ENCODE measurements at places on chromosomes 16 and 17. TPM values are rescaled to one million over a fixed set of nuclear protein-coding genes. Genes with fewer than 3 reads are reported as not detected.

OR2C1 gene
- total RNA-seq = not detected

SLC4A1 gene
- 2.1 TPM for total RNA-seq

GGT6 gene
- 16.8 TPM for total RNA-seq

DNA sequence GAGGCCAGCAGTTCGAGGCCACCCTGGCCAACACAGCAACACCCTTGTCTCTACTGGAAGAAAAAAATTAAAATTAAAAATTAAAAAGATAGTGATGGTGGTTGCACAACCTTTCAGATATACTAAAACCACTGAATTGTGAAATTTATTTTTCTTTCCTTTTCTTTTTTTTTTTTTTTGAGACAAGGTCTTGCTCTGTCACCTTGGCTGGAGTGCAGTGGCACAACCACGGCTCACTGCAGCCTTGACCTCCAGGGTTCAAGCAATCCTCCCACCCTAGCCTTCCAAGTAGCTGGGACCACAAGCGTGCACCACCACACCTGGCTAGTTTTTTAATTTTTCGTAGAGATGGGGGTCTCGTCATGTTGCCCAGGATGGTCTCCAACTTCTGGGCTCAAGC, 254.4 kb downstream of the SLC39A11 start:
- DNase-seq = no peak

DNA sequence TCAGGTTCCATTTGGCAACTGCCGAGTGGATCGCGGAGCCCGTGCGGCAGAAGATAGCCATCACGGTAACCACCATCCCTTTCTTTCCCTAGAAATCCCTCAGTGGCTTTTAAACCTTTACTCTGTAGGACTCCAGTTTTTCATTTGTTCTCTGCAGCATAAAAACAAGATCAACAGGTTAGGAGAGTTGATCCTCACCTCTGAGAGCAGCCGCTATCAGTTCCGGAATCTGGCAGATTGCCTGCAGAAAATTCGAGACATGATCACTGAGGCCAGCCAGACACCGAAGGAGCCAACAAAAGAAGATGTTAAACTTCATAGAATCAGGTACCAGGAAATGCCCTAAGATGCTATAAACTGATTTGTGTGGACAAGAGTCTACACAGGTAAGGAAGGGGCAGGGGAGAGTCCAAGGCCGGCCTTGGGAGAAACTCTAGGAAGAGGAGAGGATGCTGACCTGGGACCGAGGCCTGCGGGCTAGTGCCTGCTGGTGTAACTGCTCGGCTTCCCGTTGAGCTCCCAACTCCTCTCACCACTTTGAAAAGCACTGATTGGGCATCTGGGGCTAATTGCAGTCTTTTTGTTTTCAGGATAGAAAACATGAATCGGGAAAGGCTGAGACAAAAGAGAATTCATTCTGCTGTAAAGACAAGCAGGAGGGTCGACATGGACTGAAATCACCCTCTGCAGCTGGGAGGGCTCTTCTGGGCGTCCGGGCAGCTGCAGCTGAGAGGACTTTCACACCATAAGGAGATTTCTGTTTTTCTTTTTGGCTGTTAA, 8.1 kb downstream of the MRPL58 start:
- DNase-seq = no peak

GRCh38 chr17:48131216-48131824, 23.8 kb downstream of the SNX11 start:
- peak; percentile 71 for DNase-seq

DNA sequence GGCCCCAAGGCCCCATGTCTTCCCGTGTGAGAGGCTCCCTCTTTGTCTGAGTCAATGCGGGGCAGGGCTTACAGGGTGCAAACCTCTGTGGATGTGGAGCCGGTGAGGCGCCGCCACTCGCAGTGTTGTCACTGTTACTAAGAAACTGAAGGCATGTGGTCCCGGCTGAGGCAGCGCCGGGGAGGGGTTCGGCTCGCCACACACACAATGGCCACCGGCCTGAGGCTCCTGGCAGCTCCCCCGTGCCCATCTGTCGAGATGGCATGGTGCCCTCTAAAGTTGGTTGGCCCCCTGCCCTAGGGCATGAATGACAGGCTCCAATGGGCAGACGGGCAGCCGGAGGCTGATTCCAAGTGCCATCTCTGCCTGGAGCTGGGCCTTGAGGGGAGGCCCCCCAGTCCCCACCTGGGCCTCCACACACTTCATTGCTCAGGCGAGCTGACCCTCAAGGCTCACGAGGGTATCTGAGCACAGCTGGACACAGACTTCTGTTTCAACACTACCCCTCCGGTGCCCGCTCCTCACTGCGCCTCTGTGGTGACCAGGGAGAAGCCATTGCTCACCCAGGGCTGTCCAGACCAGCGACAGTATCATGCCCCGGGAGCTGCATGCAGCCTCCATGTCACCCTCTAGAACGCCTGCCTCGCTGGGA, 137.2 kb downstream of the C16orf78 start:
- no peak for DNase-seq

DNA sequence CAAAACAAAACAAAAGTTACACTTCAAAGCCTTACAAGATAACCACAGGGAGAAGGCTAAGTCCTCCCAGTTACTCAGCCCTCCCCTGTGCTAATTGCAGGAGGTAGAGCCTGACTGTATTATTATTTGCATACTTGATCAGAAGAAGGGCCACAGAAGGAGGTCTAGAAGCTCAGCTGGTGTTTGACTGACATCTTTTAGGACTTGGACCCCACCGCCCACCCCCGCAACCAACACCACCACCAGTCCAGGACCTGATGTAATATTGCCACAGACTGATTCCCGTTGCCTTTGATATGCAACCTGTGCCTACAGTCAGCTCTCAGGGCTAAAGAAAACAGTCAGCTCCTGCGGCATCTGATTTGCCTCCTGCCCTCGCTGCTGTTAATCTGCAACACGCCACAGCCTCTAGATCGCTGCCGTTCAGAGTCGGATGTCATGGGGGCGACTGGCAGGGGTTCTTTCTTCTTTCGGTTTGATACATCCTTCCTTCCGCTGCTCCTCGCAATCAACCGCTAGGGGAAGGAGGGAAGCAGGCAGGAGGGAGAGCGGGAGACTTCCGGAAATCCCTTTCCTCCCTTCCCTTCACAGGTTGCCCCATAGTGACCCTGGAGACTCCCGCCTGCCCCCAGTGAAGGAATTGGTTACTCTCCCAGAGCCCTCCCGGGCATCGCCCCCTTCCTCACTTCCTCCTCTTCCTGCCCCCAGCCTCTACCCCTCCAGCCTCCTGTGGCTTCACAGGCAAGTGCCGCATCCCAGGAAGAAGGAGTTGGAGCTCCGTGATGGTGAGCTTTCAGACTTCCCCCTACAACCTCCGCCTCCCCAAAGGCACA, 90.5 kb upstream of the SOX9 start:
- DNase-seq = peak; percentile 82

GRCh38 chr17:30376621-30377452, 1.9 kb upstream of the CPD start:
- DNase-seq = peak; percentile 95

DNA sequence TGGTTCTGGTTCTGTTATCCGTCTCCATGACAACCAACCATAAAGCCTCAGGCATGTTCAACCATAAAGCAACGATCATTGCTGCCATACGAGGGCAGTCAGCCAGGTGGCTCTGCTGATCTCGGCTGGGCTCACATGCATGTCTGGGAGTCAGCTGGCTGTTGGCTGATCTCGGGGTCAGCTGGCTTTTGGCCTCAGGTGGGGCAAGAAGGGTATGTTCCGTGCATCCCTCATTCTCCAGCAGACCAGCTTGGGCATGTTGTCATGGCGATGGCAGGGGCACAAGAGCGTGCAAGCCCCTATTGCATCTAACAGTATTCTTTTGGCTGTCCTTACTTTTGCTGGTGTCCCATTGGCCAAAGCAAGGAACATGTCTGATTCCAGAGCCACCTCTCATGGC, 86.2 kb downstream of the ABCC6 start:
- no peak for DNase-seq

DNA sequence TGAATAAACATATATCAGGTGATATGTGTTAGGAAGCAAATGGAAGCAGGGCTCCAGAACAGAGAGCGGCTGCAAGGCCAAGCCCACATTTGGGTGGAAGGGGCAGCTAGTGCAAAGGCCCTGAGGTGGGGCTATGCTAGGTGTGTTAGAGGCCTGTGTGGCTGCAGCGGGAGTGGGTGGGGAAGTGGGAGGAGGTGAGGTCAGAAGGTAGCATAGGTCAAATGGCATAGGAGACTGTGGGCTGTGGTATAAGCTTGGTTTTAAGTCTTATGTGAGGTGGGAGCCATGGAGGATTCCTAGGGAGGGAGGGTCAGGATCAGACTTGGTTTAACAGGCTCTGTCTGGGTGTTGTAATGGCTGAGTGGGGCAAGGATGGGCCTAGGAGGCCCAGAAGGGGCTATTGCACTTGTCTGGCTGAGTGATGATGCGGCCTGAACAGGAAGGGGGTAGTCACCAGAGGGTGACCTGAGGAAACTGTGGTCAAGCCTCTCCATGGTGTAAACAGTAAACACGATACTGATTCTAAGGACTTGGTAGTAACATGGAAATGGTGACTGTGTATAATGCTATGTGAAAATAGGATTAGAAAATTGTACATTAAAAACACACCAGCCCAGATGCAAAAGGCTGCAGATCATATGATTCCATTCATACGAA, 31.1 kb downstream of the RAI1 start:
- DNase-seq = no peak

DNA sequence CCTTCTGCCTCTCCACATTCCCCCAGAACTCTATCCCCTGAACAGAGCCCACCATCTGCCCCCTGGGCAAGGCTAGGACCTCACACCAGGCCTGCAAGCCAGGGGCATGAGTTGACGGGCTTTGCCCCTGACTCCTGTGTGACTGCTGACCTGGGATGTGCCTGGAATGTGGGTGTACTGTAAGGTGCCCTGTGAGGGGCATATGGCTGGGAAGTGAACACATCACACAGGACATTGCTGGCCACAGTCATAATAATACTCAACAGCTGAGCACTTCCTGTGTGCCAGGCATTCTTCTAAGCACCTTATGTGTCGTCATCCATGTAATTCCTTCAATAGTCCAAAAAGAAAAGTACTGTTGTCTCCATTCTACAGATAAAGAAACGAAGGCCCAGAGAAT, 13.3 kb downstream of the CES4A start:
- no peak for DNase-seq

- no peak for DNase-seq
These were observed 2.4 kb upstream of the CAPN15 start for GRCh38 chr16:525123-525519.

DNA sequence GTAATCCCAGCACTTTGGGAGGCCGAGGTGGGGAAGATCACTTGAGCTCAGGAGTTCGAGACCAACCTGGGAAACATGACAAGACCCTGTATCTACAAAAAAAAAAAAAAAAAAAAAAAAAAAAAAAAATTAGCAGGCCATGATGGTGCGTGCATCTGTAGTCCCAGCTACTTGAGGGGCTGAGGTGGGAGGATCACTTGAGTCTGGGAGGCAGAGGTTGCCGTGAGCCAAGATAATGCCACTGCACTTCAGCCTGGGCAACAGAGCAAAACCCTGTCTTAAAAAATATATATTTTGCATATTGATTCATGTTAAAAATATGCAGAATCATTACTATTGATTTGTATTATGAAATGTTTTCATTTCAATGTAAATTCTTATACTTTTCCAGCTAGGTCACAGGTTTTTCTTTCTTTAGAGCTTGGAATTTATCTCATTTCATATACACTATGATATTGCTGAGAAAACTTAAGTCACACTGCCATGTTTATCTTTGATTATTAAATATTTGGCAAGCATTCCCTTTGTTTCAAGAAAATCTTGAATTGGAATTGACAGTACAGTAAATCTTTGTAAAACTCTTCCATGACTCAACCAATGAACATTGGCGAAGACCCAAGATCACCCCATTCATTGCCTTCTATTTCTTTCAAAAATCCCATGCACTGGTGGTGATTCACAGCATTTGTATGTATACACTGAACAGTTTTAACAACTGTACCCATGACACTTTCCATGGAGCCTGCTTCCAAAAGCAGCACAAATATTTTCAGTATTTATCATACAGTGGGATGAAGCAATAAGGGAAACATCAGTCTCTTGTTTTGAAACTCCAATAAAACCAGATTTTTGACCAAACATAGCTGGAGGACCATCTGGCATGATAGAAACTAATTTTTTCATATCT, 83.5 kb upstream of the TNRC6A start:
- DNase-seq = no peak

GRCh38 chr17:76845541-76846017, 22.6 kb upstream of the MGAT5B start:
- no peak for DNase-seq
